ENCODE measurements at places on chromosomes 6 and 20.
A peak's percentile ranks its signal among the peaks of the same experiment; 100 is the strongest.

DNA sequence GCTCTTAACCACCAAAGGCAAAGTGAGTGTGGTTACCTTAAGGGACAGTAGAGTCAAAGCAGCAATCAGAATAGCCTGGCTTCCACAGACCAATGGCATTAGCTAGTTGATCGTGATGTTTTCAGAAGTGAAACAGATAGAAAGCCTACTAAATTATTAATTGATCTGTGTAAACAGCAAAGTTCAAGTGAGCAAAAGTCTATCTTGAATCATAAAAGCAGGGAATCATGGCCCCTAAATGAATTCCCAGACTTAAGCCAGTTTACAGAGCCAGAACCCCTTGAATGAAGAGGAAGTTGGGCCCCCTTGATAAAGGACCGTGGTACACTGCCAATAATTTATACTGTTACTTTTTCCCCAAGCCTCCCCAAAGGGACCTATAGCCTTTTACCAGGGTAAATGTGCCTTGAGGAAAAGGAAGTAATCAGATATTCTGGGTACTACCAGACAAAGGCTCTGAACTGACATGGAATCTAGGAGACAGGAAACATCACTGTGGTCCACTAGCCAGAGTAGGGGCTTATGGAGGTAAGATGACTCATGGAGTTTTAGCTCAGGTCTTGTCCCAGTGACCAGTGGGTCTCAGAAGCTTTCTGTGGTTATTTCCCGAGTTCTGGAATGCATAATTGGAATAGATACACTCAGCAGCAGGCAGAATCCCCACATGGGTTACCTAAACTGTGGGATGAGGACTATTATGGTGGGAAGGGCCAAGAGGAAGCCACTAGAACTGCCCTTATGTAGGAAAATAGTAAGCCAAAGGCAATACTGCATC lies 317.5 kb downstream of the CD83 start:
- no peak for DNase-seq

- no peak for DNase-seq
Observed at GRCh38 chr6:157754351-157754750, 68.7 kb upstream of the SNX9 start.

- no peak for DNase-seq
Observed at GRCh38 chr6:46012834-46013233, 2.8 kb downstream of the CLIC5 start.

GRCh38 chr20:49186535-49187329 lies 1.4 kb downstream of the STAU1 start:
- peak; percentile 57 for DNase-seq

DNA sequence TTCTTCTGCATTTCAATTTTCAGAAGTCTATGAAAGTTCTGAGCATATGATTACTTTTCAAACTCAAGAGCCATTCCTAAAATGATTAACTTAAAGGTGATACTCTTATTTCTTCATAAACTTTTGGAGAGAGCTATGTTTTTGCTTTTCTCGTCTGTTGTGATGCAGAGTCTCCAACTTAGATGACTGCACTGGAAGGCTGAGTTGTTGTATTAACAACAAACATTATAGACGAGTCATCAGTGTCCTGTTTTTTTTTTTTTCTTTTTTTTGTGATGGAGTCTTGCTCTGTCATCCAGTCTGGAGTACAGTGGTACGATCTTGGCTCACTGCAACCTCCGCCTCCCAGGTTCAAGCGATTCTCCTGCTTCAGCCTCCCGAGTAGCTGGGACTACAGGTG lies 101.9 kb downstream of the CD109 start:
- no peak for DNase-seq

- DNase-seq: no peak
Observed at GRCh38 chr20:7924692-7925091, 15.6 kb downstream of the HAO1 start.

- DNase-seq: no peak
Observed at GRCh38 chr20:44187054-44187771, at the start of gene JPH2. Gene JPH2, minus strand, starts transcription at chr20:44187188. Its CDS starts 483 bp downstream, at chr20:44186705.

GRCh38 chr6:125252891-125253290 lies 48.9 kb downstream of the HDDC2 start:
- no peak for DNase-seq

DNA sequence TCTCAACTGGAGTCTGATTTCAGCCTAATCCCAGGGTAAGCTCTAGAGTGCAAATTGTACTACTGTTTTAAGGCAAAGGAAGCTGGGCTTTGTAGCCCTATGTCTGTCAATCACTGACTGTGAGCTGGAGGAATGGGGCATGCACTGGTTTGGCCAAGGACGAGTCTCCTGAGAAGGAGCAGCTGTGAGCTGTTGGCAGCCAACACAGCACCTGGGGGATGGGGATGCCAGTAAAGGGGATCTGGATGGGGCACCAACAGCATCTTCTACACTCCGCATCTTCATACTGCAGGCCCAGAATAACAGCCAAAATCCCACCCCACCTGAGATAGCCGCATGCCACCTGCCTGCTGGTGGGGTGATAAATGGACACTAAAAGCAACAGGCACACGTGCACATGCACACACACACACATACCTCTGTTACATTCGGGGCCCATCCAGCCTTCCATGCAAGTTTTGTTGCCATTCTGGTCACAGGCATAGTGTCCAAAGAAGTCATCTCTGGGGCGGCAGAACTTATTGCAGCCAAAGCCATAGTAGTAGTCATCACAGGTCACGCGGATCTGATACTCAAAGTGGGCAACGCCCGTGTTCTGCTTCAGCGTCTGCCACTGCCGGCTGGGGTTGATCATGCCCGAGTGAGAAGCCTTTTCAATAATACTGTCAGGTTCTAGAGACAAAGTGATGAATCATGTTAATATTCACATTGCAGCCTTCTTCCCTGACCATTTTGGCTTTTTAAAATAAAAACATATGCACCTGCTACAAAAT lies 15.6 kb downstream of the JAG1 start:
- no peak for DNase-seq

Data from stimulated activated CD4-positive, alpha-beta T cell treated with anti-CD3 and anti-CD28 coated beads, Interleukin-12 subunit alpha, Interleukin-12 subunit beta, amount 100 ng/mL, for 4 hours (primary cell).